ENCODE measurements at places on chromosomes 2 and 18. TPM values are rescaled to one million over a fixed set of nuclear protein-coding genes. Genes with fewer than 3 reads are reported as not detected.

Gene KCNG2
- total RNA-seq, result not detected

Gene FAM237A
- total RNA-seq, result not detected

DNA sequence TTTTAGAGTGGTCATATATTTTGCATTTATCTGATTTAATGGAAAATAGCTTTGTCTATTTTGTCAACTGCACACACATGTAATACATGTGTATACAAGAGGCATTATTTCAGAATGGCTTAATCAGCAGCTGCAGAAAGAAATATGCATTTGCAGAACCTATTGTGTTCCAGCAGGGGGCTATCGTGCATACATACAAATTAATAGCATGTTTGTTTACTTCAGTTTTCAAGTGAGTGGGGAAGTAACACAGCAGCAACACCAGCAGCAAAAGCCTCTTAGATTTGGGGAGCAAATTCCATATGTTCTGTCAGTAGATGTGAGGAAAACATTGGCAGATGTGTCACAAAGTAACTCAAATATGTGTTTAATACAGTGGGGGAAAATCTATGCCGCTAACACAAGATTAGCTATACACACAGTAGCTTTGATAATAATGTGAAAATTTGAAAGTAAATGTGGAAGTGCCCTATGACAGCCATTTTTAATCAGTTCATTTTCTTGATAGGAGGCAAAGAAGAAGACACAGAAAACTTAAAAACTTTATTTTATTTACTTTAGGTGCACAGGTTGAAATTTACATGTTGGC is 218.1 kb downstream of the WDR7 start:
- no peak for DNase-seq

DNA sequence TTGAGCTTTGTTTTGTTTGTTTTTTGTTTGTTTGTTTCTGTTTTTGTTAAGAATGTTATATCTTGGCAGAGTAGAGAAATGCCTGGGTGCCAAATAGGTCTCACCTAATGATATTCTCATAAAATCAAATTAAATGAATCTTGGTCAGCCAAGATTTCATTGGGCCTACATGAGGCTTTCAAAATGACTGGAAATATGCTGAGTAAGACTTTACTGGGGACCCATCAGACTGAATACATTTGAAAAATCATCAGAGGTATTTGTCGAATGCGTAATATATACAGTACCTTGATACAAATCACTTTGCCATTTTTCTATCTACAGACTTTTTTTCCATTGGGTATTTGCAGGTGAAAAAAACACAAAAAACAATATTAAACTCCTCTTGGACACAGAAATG is 480.8 kb downstream of the CDH2 start:
- no peak for DNase-seq

- DNase-seq, result no peak
Measured at GRCh38 chr2:229419158-229419557, 148.1 kb upstream of the PID1 start.

GRCh38 chr18:63303547-63303946 is 16.0 kb downstream of the BCL2 start:
- no peak for DNase-seq

- DNase-seq, result peak; percentile 75
Measured at GRCh38 chr2:3483227-3483985, 35.9 kb downstream of the ADI1 start.

DNA sequence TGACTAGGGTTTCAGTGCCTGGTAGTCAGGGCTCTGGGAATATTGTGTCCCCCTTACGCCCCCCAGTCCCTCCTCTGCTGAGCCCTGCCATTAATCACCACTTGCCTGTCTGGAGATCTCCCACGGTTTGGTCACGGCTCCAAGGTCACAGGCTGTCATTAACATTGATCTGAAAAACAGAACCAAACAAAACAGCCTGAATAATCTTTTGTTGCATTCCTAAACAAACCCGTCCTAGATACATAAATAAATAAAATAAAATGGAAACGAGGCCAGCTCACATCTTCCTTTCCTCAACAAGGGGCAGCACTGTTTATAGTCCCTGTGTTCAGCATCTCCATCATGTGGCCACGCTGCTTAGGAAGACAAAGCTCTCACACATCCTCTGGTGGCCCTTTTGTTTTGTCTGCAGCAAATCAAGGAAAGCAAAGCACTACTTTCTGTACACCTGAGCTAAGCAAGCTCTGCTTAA is 282.8 kb downstream of the AGPS start:
- DNase-seq, result no peak

All from ureter (tissue), 1 donor.